HS-27A (cell line): ENCODE measurements at places on chromosomes 6 and 20.

DNA sequence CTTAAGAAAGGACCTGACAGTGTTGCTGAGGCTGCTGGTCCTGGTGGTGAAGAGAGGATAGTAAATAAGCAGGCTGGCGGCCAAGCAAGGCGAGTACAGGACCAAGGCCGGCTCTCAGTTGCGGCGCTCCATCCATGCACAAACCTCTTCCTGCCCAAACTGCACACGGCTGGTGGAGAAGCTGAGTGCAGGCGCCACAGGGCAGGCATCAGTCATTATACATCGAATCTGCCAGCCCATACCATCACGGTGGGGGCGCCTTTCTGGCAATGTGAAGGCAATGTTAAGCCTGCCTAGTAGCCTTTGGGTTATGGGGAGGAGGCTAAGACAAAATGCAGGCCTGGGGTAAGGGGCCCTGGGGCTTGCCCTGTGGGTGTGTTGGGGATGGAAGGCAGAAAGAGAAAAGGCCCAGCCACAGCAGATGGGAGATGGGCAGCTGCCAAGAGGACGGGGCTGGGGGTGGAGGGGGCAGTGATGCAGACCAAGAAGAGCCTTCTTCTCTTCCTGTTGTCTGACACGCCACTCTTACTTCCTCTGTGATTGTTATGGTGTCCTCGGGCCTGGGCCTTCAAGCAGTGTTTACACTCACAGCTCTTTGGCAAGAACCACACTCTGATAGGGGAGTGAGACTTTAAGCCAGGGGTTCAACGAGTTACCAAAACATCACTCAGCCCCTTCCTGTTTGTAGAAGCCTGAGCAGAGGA is 20.3 kb upstream of the KCNK16 start:
- no peak for DNase-seq

GRCh38 chr6:165920896-165921671 is 246.6 kb downstream of the TBXT start:
- DNase-seq, result no peak

DNA sequence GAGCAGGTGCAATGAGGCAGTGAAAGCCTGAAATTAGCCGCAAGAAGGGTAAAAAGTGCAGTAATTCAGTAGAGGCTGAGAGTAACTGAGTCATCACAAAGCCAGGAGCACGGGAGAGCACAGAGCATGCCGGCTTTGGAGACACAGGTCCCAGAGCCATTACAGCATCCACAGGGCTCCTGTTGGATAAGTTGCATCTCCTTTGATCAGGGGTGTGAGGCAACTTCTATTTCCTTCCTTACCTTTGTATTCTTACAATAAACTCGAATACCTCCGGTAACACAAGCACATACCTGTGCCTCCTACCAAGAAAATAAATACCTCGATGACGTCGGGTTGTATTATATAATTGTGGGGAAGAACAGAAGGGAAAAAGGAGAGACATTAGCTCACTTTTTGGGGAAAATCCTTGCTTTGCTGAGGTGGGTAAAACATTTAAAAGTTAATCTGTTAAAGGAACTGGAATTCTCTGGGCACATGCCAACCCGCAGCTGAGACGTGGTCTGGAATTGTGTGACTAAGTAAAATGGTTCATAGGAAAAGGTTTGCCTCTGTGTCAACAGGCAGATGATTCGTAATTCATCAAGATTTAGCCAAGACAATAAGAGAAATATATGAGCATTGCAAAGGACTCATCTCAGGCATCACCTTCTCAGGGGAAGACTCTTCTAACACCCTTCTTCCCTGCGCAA is 360.7 kb upstream of the ZFP64 start:
- peak; percentile 34 for DNase-seq

GRCh38 chr6:2632976-2633584 is 117.6 kb downstream of the MYLK4 start:
- no peak for DNase-seq

DNA sequence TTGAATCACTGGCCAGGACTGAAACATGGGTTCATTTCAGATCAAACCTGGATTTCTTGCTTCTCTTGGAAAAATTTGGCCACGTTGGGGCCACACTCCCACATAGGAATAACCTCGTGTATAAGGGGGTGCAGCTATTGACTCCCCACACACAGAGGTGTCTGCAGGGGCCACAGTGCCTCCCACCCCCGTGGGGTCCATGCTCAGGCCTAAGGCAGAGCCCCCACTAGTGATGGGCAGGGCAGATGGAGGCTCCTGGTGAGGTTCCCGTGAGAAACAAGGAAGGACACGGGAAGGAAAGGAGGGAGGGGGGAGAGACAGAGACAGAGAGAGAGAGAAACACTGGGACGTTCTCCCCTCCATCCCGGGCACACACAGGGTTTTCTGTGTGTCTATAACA is 230.5 kb downstream of the ERMARD start:
- DNase-seq, result no peak
